Activated CD4-positive, CD25-positive, alpha-beta regulatory T cell (primary cell): ENCODE measurements at places on chromosomes 11 and 22.

- no peak for DNase-seq
Observed at GRCh38 chr22:27306771-27307170, 494.8 kb downstream of the MN1 start.

GRCh38 chr11:45145379-45146071 lies 914 bp upstream of the PRDM11 start:
- no peak for DNase-seq

GRCh38 chr11:19084661-19085315 lies 24.3 kb upstream of the MRGPRX2 start:
- no peak for DNase-seq

- DNase-seq, result no peak
Observed at GRCh38 chr22:23744001-23744400, 6.9 kb downstream of the ZNF70 start.

- no peak for DNase-seq
Observed at GRCh38 chr11:123760894-123761293, 6.6 kb upstream of the OR6X1 start.

GRCh38 chr22:21626735-21627469 lies 2.9 kb downstream of the YDJC start:
- DNase-seq, result no peak

- peak; percentile 42 for DNase-seq
Observed at GRCh38 chr11:58675334-58676155, 53.1 kb downstream of the CNTF start.

GRCh38 chr11:61892085-61892370 lies 683 bp upstream of the FADS3 start:
- DNase-seq, result no peak

DNA sequence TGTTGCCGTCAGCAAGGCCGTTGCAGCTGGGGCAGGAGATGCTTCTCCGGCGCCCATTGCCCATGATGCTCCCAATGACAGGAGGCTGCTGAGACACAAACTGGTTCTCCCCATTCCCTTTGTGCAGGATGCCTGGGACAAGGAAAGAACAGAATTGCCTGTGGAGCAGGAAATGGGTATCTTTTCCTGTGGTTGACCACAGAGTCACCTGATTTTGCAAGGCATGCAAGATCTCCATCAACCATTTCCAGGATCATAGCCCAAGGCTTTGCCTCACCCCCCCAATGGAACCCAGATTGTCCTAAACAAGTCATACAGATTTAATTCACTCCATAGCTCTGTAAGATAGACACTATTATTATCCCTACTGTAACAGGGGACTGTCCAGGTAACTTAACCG lies 148.1 kb upstream of the NARS2 start:
- DNase-seq, result no peak

DNA sequence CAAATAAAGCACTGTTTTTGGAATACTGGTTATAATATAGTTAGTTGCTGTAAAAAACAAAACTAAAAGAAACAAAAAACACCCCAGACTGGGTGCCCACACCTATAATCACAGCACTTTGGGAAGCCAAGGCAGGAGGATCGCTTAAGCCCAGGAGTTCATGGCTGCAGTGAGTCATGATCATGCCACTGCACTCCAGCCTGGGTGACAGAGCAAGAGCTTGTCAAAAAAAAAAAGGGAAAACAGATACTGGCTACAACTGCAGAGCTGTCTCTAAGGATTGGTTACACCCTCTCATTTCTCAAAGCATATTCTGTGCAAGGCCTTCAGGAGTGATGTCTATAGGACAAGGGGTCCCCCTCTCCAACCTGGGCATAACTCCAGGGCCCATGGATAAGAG lies 14.6 kb upstream of the STK33 start:
- no peak for DNase-seq

DNA sequence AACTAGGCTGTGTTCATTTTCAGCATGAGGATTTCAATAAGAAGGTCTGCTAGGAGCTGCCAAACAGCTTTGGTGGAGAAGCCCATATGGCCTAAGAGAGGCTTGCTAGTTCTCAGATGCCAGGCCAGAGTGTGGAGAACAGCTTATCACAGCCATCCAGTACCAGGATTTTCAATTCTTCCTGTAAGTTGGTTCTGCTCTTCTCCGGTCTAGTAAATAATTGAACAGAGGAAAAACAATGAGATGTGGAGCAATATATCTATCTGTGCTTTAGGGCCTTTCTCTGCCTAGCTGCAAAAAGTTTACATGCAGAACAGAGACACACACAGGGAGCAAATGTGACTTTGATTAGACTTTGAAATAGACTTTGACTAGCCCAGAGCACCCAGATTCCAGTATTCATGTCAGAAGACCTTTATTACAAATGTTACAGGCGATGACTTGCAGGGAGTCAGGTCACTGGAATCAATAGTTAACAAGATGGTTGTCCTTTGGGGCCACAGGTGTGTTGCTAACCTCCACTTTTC lies 19.8 kb upstream of the PPP2R1B start:
- no peak for DNase-seq

GRCh38 chr11:88535916-88536547 lies 198.5 kb upstream of the CTSC start:
- no peak for DNase-seq

DNA sequence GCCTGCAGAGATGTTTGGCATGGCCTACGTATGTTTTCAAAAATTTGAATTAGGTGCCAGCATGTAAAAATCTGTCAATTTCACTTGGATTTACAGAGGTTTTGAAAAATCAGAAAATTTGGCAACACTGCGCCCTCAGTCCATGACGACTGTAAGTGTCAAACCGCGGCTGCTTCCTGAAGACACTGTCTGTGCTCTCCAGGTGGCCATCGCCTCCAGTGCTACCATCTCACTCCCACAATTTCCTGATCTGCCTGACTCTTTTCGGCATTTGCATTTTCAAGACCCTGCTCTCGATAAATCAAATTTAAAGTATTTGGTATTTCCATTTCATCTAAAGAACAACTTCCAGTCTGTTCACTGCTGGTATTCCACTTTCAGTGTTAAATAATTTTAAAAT lies 34.6 kb downstream of the VSIG10L2 start:
- DNase-seq, result no peak

- DNase-seq, result no peak
Observed at GRCh38 chr11:32109592-32109991, 18.7 kb downstream of the RCN1 start.

DNA sequence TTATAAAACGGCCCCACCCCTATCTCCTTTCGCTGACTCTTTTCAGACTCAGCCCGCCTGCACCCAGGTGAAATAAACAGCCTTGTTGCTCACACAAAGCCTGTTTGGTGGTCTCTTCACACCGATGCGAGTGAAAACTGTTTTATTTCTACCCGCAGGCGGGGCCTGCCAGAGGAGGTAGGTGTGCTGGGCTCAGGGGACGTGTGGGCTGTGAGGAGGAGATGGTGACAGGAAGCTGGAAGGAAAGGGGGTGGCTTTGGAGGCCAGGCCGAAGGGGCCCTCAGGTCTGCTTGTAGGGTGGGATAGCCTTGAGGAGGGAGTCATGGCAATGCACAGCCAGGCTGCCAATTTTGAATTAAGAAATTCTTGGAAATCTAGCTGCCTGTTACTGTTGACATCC lies 21.3 kb upstream of the KRTAP5-7 start:
- no peak for DNase-seq

- no peak for DNase-seq
Observed at GRCh38 chr11:116505298-116506262, 267.2 kb downstream of the BUD13 start.

DNA sequence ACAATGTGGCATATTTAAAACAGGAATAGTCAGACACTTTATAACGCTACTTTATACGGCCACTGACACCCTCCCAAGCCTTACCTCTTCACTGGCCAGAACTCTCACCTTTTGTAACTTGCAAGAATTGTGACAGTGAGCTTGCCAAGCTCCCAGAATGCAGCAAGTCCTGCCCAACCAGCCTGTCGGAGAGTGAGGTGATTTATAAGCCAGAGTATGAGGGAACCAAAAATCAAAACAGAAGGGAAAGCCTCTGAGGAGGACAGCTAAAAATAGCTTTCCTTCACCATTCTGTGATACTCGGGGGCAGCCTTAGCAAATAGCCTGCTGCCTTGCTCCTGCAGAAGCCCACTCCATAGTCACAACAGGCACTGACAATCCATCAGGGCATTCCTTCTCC lies 229.7 kb downstream of the FAM76B start:
- no peak for DNase-seq

DNA sequence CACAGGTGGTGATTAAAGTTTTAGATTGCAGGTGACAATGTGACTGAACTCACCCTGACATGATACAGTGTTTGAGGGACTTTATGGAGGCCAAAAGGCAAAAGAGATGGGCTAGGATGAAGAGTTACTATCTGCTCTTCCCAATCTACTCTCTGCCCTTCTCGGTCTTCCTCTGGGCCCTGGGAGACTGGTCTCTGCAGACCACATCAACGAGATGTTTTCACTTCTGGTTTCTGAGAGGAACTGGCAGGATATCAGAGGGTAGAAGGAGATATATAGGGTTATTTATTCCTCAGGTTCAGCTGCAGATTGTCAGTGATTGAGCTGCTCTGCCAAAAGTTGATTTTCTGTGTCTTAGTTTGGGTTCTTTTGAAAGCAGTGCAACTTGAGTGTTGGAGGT lies 32.4 kb upstream of the CD44 start:
- no peak for DNase-seq

DNA sequence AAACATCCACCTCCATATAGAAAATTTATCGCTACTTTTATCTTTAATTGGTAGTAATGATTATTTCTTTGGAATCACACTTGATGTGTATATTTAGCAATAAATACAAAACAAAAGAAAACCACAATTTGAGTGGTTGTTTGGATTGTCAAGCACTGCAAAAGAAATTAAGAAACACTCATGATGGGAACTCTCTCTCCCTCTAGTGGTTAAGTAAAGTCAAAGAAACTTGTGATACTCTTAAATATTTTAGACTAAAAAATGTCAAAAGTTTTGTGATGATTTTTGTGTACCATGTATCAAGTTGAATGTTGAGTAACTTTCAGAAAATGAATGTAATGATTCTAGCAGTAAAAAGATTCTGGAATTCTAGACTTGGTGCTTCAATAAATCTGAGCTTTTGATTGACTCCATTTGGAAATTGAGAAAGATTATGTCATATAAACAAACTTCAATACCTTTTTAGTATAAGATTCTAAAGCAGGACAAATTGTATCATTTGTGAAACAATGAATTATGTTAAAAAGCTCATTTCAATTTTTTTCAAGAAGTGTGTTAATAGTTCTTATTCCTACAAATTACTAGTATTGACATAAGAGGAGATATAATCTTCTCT lies 20.8 kb downstream of the MUC15 start:
- DNase-seq, result no peak

DNA sequence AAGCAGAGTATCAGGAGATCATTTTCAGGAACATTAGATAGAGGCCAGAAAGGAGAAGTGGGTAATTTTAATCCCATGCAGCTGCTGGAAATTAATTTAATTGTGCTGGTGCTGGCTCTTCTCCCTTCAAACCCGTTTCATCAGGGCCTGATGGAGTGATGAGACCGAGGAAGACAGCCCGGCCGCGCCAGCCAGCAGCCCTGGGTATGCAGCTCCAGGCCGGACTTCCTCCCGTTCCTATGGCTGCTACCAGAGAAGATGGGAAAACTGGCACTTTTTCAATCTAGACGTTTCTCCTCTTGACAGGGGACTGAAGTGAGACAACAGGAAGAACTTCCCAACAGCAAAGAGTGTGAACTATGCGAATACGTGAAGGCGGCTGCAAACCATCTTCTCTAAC lies 24.6 kb upstream of the ZBTB16 start:
- no peak for DNase-seq

- DNase-seq, result no peak
Observed at GRCh38 chr11:78212586-78213371, 24.1 kb downstream of the USP35 start.

DNA sequence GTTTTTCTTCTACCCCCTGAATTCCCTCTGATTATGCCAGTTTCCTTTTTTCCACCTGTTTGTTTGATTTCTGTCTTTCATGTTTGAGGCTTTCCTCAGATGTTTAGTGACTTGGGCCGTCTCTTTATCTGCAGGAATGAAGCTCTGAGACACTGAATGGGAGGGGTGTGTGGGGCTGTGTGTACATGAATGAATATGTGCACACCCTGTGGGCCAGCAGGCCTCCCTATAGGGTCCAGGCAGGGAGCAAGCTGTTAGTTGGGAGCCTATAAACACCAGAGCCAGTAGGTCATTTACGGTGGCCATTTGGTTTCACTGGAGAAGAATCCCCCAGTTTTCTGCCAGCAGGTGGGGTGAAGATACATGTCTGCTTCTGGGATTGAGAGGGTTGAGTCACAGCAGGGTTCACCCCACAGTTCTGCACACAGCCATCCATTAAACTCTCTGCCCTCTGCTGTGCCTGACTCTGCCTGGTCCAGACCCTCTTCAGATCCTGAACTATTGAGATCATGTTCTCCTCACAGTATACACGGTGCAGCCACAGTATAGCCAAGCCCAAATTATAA lies 34.8 kb downstream of the BARX2 start:
- no peak for DNase-seq

GRCh38 chr11:123477205-123477907 lies 47.3 kb downstream of the GRAMD1B start:
- no peak for DNase-seq

DNA sequence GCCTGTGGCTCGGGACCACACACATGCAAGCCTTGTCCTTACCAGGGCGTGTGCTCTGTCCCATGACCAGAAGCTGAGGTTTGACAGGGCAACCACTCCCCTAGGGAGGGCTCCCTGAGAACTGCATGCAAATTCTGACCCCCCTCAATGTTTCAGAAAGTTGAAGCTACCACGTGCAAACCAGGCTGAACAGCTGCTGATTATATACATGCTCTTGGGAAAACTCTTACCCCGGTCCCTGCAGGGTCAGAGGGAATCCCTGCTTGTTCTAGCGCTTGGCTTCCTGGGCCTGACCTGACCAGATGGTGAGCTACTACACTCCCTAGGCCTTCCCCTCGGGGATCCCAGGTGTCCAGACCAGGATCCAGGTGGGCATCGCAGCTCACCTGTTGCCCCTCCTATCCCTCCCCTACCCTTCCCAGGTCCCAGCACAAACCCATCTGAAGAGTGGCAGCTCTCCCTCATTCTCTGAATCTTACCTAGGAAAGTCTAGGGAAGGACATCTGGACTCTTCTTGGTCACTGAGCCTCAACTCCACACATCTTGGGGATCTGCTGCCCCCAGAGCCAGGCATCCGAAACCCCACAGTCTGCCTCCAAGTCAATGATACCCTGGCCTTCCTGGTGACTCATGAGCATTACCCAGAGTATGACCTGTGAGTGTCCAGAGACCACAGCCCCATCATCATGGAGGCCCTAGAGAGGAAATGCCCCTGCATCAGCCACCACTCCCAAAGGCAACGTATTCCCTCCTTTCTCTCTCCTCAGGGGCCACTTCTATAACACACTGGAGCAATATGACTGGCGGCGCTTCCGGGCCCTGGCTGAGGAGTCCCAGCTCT lies 61.5 kb downstream of the BTG4 start:
- DNase-seq, result no peak

DNA sequence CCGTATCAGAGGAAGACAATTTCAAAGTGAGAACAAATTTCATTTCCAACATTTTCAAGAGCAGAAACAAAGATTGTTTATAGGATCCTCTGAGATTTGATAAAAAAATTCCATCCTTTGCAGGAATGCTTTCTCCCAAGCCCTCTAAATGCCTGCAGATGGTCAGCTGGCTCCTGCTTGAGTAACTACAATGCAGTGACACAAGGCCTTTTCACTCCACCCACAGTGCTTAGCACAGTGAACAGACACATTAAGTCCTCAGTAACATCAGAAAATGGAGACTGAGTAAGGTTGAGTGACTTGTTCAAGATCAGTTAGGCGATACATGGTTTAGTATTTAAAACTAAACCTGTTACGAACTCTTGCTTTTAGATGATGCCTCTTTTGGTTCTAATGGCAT lies 527.1 kb upstream of the CCDC90B start:
- no peak for DNase-seq
